ENCODE measurements at places on chromosomes 16 and 17. TPM values are rescaled to one million over a fixed set of nuclear protein-coding genes. Genes with fewer than 3 reads are reported as not detected.
A peak's percentile ranks its signal among the peaks of the same experiment; 100 is the strongest.

Gene NHLRC4
- 0.41 TPM for total RNA-seq

Gene TEX19
- total RNA-seq: not detected

Gene ABCC3
- total RNA-seq: 5.6 TPM

Gene RAMP2
- 11.9 TPM for total RNA-seq

Gene ABCC11
- total RNA-seq: 0.41 TPM

Gene DRC3
- 0.82 TPM for total RNA-seq

Gene TEKT5
- total RNA-seq: 1.0 TPM

Gene KARS1
- total RNA-seq: 118 TPM

DNA sequence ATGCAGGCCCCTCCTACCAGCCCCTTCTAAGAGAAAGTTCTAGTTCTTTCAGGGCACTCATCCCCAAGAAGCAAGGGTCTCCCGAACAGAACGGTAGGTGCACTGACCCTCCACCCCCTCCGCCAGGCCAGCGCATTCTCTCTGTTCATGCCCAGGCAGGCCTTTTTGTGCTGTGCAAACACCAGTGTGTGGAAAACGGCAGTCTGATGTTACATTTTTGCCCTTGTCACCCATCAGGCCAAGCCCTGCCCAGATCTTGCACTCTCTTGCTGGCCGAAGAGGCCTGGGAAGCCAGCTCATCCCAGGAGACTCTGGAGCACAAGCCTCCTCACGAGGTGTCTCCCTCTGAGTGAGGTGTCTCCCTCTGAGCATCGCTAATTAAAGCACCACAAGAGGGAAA lies 16.1 kb upstream of the MTSS2 start:
- DNase-seq: no peak

DNA sequence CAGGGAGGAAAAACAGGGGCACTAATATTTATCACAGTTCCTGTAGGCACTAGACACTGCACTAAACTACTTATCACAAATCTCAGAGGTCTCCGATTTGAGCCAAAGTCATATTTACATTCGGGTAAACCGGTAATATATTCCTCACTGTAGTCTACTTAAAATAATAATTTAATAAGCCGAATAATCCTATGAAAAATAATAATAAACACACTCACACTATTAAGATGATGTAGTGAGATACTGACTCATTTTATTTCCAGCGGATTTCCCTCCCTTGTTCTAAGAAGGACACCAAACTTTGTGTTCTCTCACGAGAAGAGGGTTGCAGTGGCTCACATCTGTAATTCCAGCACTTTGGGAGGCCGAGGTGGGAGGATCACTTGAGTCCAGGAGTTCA lies 36.6 kb upstream of the TNRC6A start:
- DNase-seq: no peak

DNA sequence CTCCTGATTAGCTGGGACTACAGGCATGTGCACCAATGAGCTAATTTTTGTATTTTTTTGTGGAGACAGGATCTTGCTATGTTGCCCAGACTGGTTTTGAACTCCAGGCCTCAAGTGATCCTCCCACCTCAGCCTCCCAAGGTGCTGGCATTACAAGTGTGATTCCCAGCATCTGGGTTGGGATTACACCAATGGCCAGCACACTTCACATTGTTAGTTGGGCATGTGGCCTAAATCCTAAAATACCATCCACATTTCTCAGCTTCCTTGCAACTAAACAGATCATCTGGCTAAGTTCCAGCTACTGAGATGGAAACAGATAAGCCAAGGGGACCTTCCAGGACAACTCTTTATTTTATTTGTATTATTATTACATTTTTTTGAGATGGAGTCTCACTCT lies 9.9 kb downstream of the RABEP2 start:
- DNase-seq: no peak

- no peak for DNase-seq
These were observed 185.3 kb downstream of the CCDC182 start for GRCh38 chr17:57559634-57560318.

DNA sequence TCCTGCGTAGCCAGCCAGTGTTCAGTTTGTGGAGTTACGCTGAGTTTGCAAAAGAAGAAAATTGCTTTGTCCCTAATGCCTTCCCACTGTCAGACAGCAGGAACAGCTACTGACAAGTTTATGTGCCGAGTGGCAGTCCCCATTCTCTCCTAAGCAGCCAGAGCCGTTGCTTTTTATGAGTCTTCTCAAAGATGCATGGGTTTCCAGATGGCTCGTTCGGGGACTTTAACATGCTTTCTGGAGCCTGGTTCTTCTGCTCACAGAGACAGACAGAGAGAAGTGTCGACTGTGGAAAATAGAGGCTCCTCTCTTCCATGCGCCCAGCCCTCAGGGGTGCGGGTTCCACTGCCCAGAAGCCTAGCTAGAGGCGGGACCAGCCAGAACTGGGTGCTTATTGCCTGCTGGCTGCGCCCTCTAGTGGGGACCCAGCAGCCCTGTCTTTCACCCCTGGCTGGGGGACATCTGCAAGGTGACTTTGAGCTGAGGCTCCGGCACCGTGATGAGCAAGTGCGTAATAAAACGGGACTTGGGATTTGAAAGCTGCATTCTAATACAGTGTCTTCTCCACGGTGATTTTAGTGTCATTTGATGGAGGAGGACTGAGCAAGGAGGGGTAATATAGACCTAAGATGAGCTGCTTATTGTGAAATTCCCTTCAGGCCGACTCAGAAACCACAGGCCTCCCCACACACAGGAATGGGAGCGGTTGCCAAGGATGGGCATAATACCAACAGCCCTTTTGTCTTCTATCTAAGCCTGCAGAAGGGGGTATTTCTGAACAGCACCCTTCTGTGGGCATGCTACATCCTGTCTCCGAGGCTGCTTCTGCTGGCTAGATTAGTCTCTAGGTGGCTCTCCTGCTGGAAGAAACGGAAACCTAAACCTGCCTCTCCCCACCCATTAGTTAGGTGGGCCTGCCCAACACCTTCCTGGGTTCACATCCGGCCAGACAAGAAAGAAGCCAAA lies 73.1 kb downstream of the CCDC182 start:
- DNase-seq: peak; percentile 84

DNA sequence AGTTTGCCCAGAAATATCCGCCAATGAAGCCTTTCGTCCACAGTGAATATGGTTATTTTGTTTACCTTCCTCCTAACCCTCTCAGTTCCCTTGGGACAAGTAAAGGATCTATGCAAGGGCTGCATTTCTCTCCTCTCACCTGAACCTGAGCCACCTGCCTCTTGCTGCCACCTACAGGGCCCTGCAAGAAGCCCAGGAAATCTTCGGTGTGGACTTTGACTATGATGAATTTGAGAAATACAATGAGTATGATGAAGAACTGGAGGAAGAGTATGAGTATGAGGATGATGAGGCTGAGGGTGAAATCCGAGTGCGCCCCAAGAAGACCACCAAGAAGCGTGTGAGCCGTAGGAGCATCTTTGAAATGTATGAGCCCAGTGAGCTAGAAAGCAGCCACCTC lies 14.0 kb downstream of the SUPT6H start:
- no peak for DNase-seq

DNA sequence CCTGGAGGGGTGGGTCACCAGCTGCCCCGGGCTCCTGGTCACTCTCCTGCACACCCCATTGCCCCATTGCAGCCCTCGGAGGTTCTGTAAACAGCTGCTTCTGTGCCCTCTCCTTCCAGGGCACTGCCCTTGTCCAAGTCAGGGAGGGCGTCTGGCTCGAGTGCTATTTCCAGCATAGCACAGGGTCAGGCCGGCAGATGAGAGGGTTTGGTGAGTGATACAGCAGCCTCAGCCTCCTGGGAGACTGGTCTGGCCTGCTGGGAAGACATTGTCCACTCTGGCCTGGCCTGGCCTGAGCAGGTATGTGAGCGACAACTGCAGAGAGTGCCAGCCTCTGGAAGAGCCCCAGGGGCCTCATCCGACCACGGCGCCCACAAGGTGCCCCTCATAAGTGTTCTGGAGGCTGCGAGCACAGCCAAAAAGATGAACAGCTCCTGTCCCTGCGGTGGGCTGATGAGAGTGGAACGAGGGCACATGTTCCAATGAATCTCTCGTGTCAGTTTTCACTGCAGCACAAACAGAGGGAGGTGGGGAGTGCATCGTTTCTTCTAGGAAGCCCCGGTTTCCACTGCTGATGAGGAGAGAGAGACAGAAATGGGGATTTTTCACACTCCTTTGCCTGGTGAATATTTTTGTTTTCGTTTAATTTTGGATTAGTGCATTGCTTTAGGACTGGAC lies 105.8 kb upstream of the SDK2 start:
- no peak for DNase-seq

- no peak for DNase-seq
These were observed 112.1 kb downstream of the PRKCB start for GRCh38 chr16:23947838-23948237.

- DNase-seq: no peak
These were observed 3.9 kb downstream of the GFAP start for GRCh38 chr17:44911133-44912001.

DNA sequence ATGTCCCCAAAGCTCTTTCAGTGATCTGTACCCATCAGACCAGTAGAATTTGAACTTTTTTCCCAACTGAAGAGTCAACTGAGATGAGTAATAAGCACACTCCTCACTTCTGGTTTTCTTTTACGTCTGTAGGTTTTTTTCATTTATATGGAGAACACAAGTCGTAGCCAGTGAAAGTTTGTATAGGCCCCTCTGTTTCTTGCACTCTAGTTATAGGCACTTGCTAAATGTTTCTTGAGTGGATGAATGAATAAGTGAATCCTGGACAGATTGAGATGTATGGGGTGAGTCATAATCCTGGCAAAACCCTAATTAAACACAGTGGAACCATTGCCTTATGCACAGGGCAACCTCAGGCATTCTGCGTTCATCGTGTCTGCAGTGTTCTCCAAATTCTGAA lies 193.7 kb upstream of the TBX2 start:
- no peak for DNase-seq

DNA sequence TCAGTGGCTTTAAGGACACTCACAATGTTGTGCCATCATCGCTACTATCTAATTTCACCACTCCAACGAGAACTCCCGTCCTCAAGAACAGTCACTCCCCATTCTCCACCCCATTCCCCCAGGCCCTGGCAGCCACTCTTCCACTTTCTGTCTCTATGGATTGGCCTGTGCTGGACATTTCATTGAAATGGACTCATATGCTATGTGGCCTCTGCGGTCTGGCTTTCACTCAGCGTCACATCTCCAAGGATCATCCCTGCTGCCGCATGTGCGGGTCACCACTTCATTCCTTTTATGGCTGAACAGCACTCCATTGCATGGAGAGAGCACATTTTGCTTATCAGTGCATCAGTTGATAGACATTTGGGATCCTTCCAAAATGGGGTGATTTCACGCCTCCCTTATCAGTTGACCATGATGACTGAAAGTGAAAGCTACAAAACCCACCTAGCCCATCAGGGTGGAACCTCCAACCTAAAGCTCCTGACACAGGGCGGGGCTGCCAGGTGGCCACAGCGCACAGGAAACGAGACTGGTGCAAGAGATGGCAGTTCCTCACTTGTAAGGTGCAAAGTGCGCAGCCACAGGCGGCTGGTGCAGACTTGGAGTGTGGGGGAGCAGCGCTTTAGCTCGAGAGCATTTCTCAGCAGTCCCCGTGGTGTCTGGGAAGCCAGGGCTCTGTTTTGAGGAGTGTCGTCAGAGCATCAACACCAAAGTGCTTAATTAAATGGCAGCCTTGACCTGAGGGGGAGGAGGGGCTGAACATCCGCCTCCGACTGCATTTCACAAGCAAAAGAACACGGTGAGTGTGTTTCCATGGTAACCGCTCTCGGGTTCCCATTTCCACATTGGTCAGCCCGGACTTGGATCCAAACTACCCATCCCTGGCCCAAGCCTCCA lies 23.8 kb downstream of the COTL1 start:
- DNase-seq: no peak

GRCh38 chr16:79564671-79565107 lies 35.8 kb downstream of the MAF start:
- no peak for DNase-seq

DNA sequence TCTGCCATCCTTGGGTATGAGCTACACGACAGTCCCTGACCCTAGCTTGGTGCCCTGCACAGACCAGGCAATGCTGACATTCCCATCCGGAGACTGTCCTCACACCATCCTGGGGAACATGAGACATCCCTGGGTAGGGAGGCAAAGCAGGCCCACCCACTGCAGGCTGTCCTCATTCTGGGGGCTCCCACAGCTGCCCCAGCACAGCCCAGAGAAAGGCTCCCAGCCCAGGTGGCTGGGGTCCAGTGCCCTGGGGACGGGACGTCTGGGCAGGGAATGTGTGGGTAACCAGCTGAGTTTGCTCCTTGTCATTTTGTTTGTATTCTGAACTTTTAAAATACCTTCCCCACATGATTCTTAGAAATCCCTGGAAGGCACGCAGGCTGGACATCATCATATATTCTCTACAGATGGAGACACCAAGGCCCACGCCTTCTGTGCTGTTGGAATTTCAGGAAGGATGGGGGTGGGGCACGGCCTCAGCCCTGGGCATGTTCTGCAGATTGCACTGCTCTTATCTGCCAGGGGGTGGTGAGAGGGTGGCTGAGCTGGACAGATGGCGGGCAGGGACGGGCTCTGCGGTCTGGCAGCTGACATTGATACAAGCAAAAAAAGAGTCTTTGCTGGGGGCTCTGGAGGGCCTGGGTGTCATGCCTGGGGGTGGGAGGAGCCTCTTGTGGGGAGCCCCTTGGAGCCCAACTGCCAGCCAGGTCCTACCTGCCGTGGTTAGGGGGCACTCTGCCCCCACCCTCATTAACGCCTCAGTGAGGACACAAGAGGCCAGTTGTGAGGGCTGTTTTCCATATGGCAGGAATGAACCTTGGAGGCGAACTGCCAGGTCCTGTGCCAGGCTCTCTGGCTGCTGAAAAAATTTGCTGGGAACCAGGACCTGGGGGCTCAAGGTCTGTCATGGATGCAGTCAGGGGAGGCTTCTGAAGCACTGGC lies 28.4 kb downstream of the LRRC75A start:
- DNase-seq: peak; percentile 77

DNA sequence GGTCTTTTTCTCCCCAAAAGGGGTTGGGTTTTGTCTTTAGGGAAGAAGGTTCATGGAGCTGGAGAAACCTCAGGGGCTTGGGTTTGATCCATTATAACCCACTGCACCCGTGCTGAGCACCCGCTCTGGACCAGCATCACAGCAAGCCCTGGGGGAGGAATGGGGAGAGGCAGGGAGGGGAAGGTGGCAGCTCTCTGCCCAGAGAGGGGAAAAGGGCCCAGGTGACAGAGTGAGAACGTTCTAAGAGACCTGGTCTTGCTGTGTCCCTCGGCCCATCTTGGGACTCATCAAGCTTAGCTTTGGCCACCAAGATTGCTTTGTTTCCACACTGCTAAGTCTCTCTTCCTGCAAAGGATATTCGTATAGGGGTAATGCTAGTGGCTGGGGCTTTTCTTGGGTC lies 38.2 kb upstream of the TAC4 start:
- no peak for DNase-seq

DNA sequence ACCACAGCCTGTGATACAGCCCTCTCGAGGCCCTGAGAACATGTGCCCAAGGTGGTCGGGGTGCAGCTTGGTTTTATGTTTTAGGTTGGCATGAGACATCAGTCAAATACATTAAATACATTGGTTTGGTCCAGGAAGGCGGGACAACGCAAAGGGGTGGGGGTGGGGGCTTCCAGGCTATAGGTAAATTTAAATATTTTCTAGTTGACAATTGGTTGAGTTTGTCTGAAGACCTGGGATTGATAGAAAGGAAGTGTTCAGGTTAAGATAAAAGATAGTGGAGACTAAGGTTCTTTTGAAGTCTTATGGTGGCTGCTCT lies 1.2 kb upstream of the ZKSCAN2 start:
- no peak for DNase-seq

Data from tongue (tissue), 3 donors.